H9 (cell line): ENCODE measurements at places on chromosomes 2 and 18.
A peak's percentile ranks its signal among the peaks of the same experiment; 100 is the strongest.

- H3K4me1 ChIP-seq = no peaks in the 10 kb centered on the region; the same call in 1 of the 2 replicates
- no peak overlapping the region for H3K4me3 ChIP-seq
- no peak overlapping the region for H3K27ac ChIP-seq
- H3K27me3 ChIP-seq = no peaks in the 10 kb centered on the region
- H3K36me3 ChIP-seq = no peaks in the 10 kb centered on the region
- DNase-seq = no peak
Measured at GRCh38 chr2:9266711-9267110, 60.1 kb downstream of the ASAP2 start.

DNA sequence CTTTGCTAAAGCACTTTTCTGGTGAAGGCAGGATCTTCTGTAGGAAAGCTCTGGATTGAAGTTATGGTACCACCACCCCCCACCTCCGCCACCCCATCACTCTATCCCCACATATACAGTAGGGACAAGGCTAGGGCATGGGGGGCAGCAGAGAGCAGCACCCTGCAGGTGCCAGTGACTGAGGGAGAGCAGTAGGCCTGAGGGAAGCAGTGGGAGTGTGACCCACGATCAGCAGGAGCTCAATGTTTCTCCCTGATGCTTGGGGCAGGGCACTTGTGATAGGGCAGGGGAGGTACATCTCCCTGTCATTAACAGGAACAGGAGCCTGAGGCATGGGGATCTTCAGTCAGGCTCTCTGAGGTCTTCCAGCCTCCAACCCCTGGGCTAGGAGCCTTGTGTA, 121.6 kb downstream of the ZFP36L2 start:
- no peak for DNase-seq
- H3K27ac ChIP-seq = no peak overlapping the region
- no peaks in the 10 kb centered on the region for H3K27me3 ChIP-seq
- H3K4me1 ChIP-seq = peaks cover 4% of the 10 kb centered on the region; the same call in 1 of the 2 replicates
- no peak overlapping the region for H3K4me3 ChIP-seq

GRCh38 chr18:80105369-80106167, 3.5 kb upstream of the ADNP2 start:
- H3K4me3 ChIP-seq = no peak overlapping the region
- H3K27me3 ChIP-seq = no peaks in the 10 kb centered on the region
- DNase-seq = no peak
- H3K4me1 ChIP-seq = peaks cover 12% of the 10 kb centered on the region; the same call in 1 of the 2 replicates
- peaks cover 9% of the 10 kb centered on the region for H3K36me3 ChIP-seq

DNA sequence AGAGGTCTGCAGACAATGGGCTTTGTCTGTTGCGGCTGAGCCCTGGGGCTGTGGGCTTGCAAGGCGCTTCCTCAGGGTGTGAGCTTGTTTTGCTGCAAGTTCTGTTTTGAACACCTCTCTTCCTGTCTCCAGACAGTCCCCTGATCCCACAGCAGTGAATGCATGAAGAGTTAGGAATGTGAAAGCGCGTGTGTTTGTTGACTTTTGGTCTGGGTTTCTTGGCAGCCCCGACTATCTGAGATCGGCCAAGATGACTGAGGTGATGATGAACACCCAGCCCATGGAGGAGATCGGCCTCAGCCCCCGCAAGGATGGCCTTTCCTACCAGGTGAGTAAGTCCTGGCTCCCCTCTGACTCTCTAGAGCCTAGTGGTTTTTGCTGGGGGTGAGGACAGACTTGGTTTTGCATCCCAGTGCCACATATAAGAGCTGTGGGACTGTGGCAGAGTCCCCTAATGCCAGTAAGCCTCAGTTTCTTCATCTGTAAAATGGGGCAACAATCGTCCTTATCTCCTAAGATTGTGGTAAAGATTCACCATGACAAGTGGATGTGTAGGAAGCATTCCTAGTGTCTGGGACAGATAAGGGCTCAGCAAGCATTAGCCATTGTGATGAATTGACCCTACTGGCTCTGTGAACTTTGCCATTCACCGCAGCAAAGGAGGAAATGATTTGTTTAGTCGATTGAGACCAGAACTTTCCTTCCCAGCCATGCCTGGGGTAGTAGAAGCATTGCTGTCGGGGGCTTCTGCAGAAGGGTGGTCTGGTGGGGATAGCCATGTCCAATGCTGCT, 3.0 kb downstream of the LBH start:
- peaks cover 6% of the 10 kb centered on the region; the same call in 1 of the 2 replicates for H3K27me3 ChIP-seq
- peak overlapping the region; percentile 79; the same call in 1 of the 2 replicates for H3K4me3 ChIP-seq
- no peak for DNase-seq

DNA sequence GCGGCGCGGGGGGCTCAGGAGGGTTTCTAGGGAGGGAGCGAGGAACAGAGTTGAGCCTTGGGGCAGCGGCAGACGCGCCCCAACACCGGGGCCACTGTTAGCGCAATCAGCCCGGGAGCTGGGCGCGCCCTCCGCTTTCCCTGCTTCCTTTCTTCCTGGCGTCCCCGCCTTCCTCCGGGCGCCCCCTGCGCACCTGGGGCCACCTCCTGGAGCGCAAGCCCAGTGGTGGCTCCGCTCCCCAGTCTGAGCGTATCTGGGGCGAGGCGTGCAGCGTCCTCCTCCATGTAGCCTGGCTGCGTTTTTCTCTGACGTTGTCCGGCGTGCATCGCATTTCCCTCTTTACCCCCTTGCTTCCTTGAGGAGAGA, 5.2 kb downstream of the PROC start:
- H3K36me3 ChIP-seq = no peaks in the 10 kb centered on the region
- H3K27ac ChIP-seq = no peak overlapping the region
- peak overlapping the region; percentile 84 for H3K4me3 ChIP-seq

GRCh38 chr2:51304311-51304710, 272.4 kb upstream of the NRXN1 start:
- no peak overlapping the region for H3K27ac ChIP-seq
- no peaks in the 10 kb centered on the region for H3K27me3 ChIP-seq
- H3K4me3 ChIP-seq = no peak overlapping the region
- no peaks in the 10 kb centered on the region for H3K36me3 ChIP-seq
- no peaks in the 10 kb centered on the region for H3K4me1 ChIP-seq
- DNase-seq = no peak

- DNase-seq = no peak
- H3K27me3 ChIP-seq = no peaks in the 10 kb centered on the region
- no peaks in the 10 kb centered on the region for H3K4me1 ChIP-seq
Measured at GRCh38 chr2:239563561-239563960, 162.7 kb upstream of the HDAC4 start.

GRCh38 chr2:187469538-187469937, 21.5 kb upstream of the CALCRL start:
- DNase-seq = no peak
- H3K27ac ChIP-seq = no peak overlapping the region
- H3K27me3 ChIP-seq = no peaks in the 10 kb centered on the region

- no peaks in the 10 kb centered on the region for H3K27me3 ChIP-seq
- no peaks in the 10 kb centered on the region for H3K36me3 ChIP-seq
- no peak overlapping the region for H3K27ac ChIP-seq
- DNase-seq = no peak
- H3K4me3 ChIP-seq = no peak overlapping the region
Measured at GRCh38 chr18:44740000-44740399, 59.3 kb downstream of the SETBP1 start.

GRCh38 chr2:170740660-170741059, 25.5 kb downstream of the SP5 start:
- H3K36me3 ChIP-seq = no peaks in the 10 kb centered on the region
- H3K4me3 ChIP-seq = no peak overlapping the region
- H3K27ac ChIP-seq = no peak overlapping the region
- no peak for DNase-seq
- no peaks in the 10 kb centered on the region for H3K4me1 ChIP-seq

DNA sequence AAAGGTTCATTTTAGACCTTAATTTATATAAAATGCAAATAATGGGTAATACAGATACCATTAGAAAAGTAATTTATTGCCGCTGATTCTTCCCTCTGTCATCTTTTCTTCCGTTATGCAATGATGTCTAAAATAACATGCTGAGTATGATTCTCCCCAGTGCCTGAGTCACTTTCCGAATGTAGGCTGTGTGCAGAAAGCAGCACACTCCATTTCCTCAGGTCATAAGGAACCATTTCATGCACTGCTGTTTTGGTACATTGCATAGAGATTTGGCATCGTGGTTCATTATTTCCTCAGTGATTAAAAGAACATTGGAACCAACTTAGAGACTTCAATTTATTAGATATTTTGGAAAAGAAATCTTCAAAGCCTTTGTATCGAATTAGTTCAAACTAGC, 173.5 kb downstream of the CDH2 start:
- no peak overlapping the region for H3K27ac ChIP-seq
- no peaks in the 10 kb centered on the region for H3K4me1 ChIP-seq
- no peak overlapping the region for H3K4me3 ChIP-seq
- no peaks in the 10 kb centered on the region for H3K27me3 ChIP-seq

- no peaks in the 10 kb centered on the region for H3K27me3 ChIP-seq
- H3K36me3 ChIP-seq = peaks cover 3% of the 10 kb centered on the region; the same call in 1 of the 3 replicates
- peaks cover 2% of the 10 kb centered on the region; the same call in 1 of the 2 replicates for H3K4me1 ChIP-seq
- no peak overlapping the region for H3K4me3 ChIP-seq
- no peak overlapping the region for H3K27ac ChIP-seq
- no peak for DNase-seq
Measured at GRCh38 chr2:86201671-86202335, 2.5 kb downstream of the MRPL35 start.

DNA sequence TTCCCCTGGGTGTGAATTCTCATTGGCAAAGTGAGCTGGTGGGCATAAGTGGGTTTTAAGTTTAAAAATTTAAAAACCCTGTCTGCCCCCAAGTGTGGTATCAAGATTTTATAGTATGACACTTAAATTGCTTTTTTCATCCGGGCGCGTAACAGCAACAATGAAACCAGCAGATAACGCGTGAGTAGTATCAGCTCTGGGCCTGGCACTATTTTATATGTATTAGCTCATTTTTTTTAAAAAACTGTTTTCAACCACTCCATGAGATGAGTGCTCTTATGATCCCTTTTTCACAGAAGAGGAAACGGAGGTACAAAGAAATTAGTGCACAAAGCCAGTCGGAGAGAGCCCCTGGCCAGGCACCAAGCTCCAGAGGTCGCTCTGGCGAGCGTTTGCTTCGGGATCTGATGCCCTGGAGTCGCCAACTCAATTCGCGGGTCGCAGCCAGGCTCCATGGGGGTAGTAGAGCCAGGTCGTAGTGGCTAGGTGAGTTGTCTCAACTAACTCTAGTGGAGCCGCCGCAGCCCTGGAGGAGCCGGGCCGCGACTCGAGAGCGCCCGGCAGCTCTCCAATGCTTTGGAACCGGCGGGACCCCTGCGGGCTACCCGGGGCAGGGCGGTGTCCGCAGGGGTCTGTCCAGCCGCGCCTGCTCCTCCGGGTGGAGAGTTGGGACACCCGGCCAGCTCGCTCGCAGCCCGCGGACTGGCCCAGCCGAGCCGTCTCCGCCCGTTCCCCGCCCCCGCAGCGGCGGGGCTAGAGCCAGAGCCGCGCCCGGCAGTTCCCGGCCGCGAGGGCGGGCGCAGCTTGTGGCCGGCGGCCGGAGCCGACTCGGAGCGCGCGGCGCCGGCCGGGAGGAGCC, at the start of gene IL1R1:
TSS of gene IL1R1 (plus strand) at position 777 of the 859 bp plus-strand sequence. CDS start 14,979 bp downstream, outside the sequence.
- peak within 1 kb of the TSS; percentile 69 for H3K4me3 ChIP-seq
- H3K36me3 ChIP-seq = peaks cover 9% of the 10 kb centered on the region
- peaks cover 6% of the 10 kb centered on the region; the same call in 1 of the 2 replicates for H3K27me3 ChIP-seq
- DNase-seq = peak; percentile 57
- H3K4me1 ChIP-seq = no peaks in the 10 kb centered on the region

DNA sequence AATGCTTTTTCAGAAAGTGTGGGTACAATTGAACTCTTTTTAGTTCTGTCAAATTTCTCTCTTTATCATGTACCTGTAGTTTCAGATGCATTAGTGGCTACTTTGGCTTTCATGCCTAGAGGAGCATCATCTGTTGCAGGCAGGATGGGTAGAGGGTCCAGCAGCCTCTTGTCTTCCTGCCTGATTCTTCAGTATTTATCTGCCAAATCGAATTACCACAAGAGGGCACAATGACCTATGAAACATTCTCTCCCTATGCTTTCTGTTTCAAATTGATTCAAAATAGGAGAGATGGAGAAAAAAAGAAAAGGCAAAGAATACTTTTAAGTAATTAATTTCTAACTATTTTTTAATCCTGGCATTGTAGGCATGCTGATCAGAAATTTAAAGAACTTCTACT, 477.2 kb downstream of the TRIB2 start:
- no peak for DNase-seq
- H3K27ac ChIP-seq = no peak overlapping the region
- H3K4me3 ChIP-seq = no peak overlapping the region
- H3K36me3 ChIP-seq = no peaks in the 10 kb centered on the region

DNA sequence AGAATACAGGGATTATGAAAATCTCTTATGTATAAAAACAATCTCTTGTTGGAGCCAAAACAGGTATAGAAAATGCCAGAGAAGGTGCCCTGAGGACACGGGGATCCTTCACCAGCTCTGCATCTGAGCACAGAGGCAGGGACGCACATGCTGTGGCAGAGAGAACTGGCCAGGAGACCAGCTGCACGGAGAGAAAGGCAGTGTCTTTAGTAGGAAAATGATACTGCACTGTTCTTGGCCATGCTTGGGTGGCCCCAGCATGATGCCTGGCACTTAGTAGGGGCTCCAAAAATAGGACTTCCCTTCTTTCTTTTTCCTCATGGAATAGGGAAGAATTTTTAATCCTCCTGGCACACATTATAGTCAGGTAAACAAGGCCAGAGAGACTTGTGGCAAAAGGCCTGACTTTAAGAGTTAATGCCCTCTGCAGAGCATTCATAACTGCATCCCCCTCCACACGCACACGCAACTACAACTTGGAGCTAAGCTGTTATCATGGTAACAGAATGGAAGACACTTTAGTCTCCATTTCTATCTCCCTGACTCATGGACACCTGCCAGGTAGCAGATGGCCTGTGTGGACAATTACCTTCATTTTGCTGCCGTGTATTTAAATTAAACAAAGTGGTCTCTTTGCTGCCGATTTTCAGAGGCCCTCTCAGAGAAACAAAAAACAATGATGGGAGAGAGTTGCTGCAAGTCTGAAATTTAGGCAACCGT, 59.7 kb upstream of the DNMT3A start:
- H3K36me3 ChIP-seq = no peaks in the 10 kb centered on the region
- no peak overlapping the region for H3K27ac ChIP-seq
- H3K27me3 ChIP-seq = no peaks in the 10 kb centered on the region
- H3K4me3 ChIP-seq = no peak overlapping the region

DNA sequence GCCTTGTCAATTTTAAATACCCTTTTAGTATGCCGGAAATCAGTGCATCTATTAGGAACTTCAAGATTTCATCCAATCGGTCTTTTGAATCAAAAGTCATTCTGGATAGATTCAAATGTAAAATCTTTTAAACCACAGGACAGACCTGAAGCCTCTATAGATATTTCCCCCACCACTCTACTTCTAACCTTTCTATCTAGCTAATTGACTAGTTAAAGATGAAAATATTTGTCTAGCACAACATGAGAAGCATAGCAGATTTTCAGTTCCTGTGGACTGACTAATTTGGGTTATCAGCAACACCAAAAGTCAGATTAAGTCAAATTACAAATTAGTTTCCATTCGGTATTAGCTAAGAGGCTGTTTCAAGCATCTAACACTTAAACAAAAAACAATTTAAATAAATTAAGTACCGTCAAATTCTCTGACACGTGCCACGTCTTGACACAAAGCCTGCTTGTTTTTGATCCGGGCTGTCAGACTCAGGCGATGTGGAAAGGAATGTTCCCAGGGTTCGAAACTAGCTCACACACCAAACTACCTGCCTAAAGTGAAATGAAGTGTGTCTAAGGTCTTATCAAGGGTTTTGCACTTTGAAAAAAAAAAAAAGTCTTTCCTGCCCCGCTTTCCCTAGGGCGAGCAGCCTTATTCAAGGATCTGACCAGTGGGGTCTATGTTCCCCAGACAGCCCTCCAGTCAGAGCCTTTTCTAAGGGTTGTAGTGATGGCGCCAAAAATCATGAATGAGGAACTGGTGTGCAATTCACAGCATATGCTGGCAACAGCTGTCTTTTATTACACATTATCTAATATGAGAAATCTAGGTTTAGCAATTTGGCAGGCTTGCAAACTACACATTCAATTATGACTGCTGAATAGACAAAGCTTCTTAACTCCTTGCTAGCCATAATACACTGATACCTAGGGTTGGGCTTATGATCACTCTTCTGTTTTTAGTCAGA, 4.7 kb downstream of the CYTIP start:
- no peak overlapping the region for H3K4me3 ChIP-seq
- no peaks in the 10 kb centered on the region for H3K27me3 ChIP-seq
- H3K4me1 ChIP-seq = no peaks in the 10 kb centered on the region
